ENCODE measurements at places on chromosomes 5 and 9. TPM values are rescaled to one million over a fixed set of nuclear protein-coding genes. Genes with fewer than 3 reads are reported as not detected.

DNA sequence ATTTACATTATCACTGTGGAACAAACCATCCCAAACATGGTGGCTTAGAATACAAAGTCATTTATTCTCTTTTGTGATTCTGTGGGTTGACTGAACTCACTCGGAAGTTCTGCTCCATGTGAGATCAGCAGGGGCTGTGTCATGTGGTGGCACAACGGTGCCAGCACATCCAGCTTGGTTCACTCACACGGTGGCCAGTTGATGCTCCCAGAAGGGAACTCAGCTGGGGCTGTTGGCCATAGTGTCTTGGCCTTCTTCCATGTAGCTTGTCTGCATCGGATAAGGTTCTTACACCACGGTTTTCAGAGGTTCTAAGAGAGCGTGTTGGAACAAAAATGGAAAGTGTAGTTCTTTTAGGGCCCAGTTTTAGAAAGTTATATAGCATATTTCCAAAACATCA lies 312.7 kb downstream of the DMRT2 start:
- no peak overlapping the region for H3K4me3 ChIP-seq
- H3K4me1 ChIP-seq = no peaks in the 10 kb centered on the region
- no peak for DNase-seq
- H3K27ac ChIP-seq = no peak overlapping the region
- no peaks in the 10 kb centered on the region for H3K27me3 ChIP-seq

GRCh38 chr5:95631991-95632675 lies 12.2 kb downstream of the GPR150 start:
- H3K27me3 ChIP-seq = no peaks in the 10 kb centered on the region
- no peak overlapping the region for H3K27ac ChIP-seq
- no peak overlapping the region for H3K4me3 ChIP-seq
- DNase-seq = peak; percentile 8

DNA sequence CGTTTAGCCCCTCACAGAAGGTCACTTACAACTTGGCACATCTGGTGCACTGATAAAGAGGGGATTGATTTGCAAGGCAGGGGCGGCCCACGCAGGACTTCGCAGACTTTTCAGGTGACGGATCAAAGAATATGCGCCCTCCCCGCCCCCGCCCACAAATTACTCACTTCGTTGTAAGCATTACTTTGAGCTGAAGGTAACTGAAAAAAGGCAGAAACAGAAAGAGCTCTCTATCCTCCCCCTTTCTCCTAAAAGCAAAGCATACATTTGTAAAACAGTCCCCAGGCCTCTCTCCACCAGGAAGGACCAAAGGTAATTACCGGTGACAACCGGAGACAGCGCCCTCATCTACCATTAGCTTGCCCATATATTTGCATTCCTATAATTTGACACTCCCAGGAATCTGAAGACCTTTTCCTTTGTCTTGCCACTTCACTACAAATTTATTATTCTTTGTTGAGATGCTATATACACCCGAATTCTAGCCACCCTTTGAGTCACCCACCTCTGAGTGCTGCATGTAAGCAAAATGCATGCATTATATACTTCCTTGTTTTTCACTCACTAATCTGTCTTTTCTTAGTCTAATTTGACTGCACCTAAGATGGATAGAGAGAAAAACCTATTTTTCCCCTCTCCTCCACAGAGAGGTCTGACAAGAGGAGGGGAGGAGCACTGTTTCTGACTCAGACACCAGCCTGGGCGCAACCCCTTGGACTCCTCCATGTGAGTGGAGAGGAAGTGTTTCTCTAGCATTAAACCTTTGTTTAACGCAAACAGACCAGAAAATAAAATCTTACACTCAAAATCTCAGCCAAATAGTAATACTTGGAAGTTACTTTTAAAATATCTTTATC lies 74.7 kb upstream of the SPIN1 start:
- DNase-seq = no peak
- no peak overlapping the region for H3K27ac ChIP-seq
- no peaks in the 10 kb centered on the region for H3K27me3 ChIP-seq
- H3K4me1 ChIP-seq = no peaks in the 10 kb centered on the region

- no peaks in the 10 kb centered on the region for H3K27me3 ChIP-seq
- H3K4me1 ChIP-seq = no peaks in the 10 kb centered on the region
- no peak overlapping the region for H3K4me3 ChIP-seq
- no peak overlapping the region for H3K27ac ChIP-seq
- peaks cover 44% of the 10 kb centered on the region for H3K36me3 ChIP-seq
Measured at GRCh38 chr9:137267933-137268355, 9.6 kb upstream of the TOR4A start.

The ROPN1L gene
- total RNA-seq = not detected

The DNAJB5 gene
- 14.6 TPM for total RNA-seq

The SPATA6L gene
- 14.3 TPM for total RNA-seq

Data from thyroid gland (tissue), 4 donors.